ENCODE measurements at places on chromosomes 4 and X.

GRCh38 chrX:80879143-80879542 lies 69.5 kb upstream of the BRWD3 start:
- DNase-seq: no peak

- no peak for DNase-seq
These were observed 45.5 kb upstream of the CD99 start for GRCh38 chrX:2645563-2645962.

GRCh38 chrX:134661295-134661694 lies 3.0 kb upstream of the PLAC1 start:
- no peak for DNase-seq

DNA sequence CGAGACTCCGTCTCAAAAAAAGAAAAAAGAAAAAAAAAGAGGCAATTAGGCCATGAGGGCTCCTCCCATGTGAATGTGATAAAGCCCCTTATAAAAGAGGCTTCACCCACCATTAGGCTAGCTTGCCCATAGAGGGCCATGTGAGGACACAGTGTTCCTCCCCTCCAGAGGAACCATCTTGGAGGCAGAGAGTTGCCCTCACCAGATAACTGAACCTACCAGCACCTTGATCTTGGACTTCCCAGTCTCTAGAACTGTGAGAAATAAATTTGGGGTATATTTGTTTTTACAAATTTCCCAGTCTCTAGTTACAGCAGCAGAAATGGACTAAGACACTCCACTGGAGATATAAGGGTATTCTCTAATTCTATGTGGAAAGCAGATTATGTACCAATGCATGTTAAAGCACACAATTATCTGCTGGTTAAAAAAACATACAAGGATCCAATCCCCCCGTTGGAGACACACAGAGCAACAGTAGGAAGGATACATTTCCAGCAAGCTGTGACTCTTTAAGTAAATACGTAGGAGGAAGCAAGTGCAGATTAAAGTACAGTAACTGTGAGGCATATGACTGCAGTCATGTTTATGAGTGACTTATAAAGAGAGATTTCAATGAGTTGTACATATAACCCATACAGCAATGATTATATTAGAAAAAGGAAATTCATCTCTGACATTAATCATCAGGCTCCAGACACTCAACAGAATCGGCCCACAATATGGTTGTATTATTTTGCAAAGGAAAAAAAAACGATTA lies 21.4 kb downstream of the SH3RF1 start:
- DNase-seq: no peak

- no peak for DNase-seq
These were observed 2.3 kb upstream of the EMD start for GRCh38 chrX:154376774-154377173.

All from GM04503 (cell line).